ENCODE measurements at places on chromosomes 16 and 17. TPM values are rescaled to one million over a fixed set of nuclear protein-coding genes. Genes with fewer than 3 reads are reported as not detected.

The SEPTIN12 gene
- not detected for polyA plus RNA-seq

The KCTD19 gene
- polyA plus RNA-seq, result 0.40 TPM

The OR1A1 gene
- not detected for polyA plus RNA-seq

The KRT9 gene
- polyA plus RNA-seq, result not detected

Measured in large intestine (tissue), 12 donors.